ENCODE measurements at places on chromosomes 5 and 9.

GRCh38 chr9:110835859-110836271, 167.3 kb downstream of the MUSK start:
- no peak for DNase-seq

DNA sequence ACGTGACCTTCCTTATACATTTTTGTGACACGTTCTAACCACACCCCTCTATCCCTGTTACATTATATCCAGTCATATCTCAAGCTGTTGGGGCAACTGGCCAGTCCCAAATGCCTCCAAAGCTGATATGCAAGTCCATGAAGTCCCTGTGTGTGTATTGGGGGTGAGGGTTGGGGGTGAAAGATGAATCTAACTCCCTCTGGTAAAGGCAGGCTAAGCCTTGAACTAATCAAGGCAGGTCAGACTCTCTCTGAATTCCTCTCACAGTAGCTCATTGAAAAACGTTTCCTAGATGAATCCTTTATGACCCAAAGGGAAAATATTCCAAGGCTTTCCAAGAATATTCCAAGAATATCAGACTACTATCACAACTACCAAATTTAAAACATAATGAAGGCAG, 174.4 kb downstream of the MUSK start:
- DNase-seq, result no peak

- no peak for DNase-seq
Measured at GRCh38 chr9:8235489-8235888, 435.9 kb upstream of the DMAC1 start.

DNA sequence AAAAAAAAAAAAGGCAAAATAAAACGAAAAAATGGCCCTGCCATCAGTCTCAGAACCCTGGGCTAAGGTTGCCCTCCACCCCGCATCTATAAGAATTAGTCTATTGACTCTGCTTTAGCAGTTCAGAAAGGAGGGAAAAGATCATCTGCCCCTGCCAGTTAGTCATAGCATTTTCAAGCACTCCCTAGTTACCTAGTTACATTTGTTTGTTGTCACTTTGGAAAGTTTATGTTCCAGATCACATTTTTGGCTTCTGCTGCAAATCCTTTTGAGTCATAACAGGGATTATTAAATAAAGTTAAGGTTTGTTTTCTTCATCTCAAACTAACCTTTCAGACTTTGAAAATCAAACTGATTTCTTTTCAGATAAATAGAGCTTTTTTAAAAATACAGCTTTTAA, 52.1 kb downstream of the AQP7 start:
- no peak for DNase-seq

DNA sequence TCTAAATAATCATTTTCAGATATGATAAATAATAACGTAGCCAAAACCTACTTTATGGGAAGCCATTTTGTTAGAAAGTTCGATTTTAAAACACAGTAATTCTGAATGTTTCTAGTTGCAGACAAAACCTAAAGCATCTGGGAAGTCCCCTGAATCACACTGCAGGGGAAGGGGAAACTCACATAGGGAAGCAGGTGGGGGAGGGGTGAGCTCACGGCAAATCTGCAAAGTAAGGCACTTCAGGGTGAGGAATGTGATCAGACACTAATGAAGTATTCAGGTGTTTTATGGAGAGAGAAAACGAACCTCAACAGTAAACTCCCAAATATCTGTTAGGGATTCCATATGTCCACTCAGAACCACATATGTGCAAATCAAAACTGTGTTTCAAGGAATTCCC, 70.7 kb downstream of the EPB41L4A start:
- no peak for DNase-seq

GRCh38 chr9:1550636-1551035, 464.5 kb upstream of the SMARCA2 start:
- DNase-seq, result no peak

GRCh38 chr5:110790673-110791072, 51.9 kb downstream of the SLC25A46 start:
- DNase-seq, result no peak

GRCh38 chr5:178240341-178240741, 7.7 kb upstream of the PHYKPL start:
- DNase-seq, result no peak

GRCh38 chr9:95023217-95024003, 294.1 kb downstream of the FANCC start:
- no peak for DNase-seq

DNA sequence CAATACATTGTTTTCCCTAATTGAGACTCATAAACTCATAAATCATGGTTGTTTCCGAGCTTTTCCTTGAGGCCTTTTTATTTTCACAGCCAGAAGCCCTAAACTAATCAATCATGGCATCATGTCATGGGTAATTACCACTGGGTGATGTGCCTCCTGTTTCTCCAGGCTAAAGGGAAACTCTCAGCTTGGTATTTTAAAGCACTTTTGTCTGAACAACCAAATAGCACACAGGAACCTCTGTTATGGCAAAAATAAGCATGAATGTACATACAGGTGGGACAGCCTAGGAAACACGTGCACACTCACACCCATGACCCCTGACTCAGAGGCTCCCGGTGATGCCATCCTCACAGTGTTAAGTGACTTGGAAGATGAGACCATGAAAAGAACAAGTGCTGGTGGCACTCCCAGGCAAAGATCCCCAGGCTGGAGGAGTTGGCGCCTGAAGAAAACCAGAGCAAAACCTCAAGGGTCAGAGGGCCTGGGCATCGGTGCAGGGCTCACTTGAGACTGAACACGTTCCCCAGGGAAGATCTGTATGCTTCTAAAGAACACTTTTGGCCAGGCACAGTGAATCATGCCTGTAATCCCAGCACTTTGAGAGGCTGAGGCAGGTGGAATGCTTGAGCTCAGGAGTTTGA, 154.3 kb downstream of the ROR2 start:
- no peak for DNase-seq

- no peak for DNase-seq
Measured at GRCh38 chr9:78893774-78894401, 597.0 kb downstream of the PSAT1 start.

DNA sequence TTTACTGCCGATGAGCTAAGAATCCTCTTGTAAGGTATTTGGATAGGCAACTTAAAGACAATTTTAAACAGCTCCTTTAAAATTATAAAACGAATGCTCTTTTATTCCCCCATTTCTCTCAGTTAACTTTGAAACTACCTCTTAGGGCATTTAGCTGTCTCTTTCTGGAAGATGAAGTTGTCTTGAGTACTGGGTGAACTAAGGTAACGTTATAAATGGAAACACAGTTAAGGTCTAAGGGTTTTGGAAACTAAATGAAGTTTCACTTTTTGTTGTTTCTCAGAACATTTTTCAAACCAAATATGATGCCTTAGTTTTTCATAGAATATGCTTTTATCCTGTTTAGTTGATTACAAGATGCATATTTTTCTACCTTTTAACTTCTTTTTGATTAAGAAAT, 6.8 kb downstream of the UBE2R2 start:
- DNase-seq, result no peak

GRCh38 chr5:81786496-81786895, 35.6 kb upstream of the SSBP2 start:
- DNase-seq, result no peak

DNA sequence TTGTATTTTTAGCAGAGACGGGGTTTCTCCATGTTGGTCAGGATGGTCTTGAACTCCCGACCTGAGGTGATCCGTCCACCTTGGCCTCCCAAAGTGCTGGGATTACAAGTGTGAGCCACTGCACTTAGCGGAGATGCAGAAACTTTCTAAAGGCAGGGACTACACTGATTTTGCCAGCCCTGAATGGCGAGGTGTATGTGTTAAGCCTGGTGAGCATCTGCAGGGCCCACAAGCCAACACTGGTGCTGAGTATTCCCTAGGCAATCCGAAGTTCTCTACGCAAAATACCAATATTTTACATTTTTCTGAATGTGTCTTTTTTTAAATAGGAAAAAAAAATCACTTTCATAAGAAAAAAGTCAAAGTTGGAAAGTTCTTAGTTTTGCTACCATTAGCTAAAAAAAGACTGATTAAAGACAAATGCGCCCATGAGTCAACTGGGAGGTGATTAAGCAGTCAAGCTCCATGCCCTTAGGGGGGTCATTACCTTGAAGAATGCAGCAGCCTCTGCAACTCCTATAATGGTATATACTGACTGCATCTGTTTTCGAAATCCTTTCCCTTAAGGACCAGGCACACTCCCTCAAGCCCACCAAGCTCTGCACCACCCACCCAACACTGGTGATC, 502.8 kb downstream of the BNC2 start:
- no peak for DNase-seq

GRCh38 chr9:17291766-17292165, 156.9 kb downstream of the CNTLN start:
- DNase-seq, result no peak

DNA sequence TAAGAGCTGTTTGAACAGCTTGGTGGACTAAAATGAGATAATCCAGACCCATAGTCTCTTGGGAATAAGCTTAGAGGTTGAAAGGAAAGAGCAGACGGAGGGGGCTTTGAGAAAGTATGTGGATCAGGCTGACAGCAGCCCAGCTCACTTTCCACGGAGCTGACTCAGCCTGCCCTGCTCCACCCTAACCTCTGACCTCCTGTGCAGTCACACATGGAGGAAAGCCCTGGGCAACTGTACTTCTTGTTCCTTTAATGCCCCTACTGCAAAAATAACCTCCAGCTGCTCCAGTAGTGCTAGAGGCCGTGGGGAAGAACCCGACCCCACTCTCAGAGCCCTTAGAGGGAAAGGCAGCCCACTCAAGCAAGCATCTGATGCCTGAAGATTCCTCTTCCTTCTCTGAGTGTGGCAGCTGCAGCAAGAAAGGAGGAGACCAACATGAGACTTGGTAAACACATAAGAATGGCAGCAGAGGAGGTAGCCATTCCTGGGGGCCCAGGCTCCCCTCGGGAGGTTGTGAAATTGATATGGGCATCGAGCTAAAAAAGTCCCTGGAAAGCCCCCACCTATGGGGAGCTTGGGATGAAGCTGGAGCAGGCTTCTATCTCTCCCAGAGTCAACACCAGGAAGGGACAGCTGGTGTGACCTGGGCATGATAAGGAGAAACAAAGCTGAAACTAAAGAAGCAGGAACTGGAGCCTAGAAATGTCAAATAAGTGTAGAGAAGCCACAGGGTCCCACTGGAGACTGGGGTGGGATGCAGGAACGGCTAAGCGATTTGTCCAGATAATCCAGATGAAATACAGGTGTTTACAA, 204.3 kb downstream of the PIK3R1 start:
- no peak for DNase-seq
